ENCODE measurements at places on chromosomes 16 and 17.

DNA sequence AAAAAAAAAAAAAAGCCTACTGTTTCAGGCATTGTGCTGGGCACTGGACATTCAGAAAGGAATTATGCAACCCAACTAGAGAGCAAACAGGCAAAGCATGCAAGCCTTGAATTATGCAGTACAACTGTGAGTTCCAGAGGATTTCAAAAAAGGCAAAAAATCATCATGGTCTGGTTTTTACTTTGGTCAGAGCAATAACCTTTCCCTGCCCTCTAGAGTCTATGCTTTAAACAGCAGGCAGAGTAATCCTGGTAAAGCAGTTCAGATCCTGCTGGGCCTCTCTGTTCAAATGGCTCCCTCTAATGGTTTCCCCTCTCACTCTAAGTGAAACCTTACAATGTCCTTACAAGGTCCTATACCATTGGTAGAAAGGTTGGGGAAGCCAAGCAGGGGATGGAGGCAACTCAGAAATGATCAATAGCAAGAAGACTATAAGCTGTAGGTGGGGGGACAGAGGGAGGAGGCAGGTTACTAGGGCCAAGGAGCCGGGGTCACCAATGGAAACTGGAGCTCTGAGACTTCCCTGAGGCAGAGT is 4.6 kb upstream of the TAF15 start:
- DNase-seq: peak; percentile 74

DNA sequence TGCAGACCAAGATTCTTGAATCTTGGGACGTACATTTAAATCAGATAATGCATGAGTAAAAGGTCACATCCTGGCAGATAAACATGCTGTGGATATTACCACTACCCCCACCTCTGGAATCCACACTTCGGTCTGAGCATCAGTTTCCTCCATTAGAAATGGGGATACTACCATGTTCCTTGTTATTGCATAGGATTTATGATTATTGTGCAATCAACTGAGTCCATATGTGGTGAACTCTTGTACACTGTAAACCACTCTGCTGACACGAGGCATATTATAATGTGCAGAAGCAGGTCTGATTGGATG is 108.7 kb downstream of the VAT1L start:
- no peak for DNase-seq

GRCh38 chr17:4503283-4504025 is 4.8 kb downstream of the SPNS2 start:
- DNase-seq: no peak

DNA sequence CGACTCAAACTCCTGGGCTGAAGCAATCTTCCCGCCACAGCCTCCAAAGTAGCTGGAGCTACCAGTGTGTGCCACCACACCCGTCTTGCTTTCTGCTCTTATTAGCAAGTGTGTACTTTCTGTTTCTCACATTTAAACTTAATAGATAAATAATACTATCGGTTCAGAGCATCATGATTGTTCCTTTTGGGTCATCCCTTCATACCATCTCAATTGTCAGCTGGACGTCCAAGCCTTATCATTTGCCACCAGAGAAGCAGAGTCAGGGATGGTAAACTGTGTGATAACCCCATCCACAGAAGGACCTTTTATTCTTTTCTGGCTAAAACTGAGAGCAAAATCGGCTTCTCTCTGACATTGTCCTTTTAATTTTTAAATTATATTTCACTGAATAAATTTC is 279.8 kb upstream of the GOT2 start:
- no peak for DNase-seq

GRCh38 chr16:1533443-1533951 is at the start of gene TMEM204:
TSS of gene TMEM204 (plus strand) at chr16:1533666. CDS start at chr16:1534276, 610 bp downstream.
- no peak for DNase-seq

GRCh38 chr16:77805398-77805797 is 17.0 kb downstream of the VAT1L start:
- no peak for DNase-seq

GRCh38 chr17:57091186-57091618 is 6.2 kb downstream of the AKAP1 start:
- no peak for DNase-seq

- DNase-seq: no peak
Measured at GRCh38 chr16:2295056-2295798, 27.3 kb upstream of the RNPS1 start.

DNA sequence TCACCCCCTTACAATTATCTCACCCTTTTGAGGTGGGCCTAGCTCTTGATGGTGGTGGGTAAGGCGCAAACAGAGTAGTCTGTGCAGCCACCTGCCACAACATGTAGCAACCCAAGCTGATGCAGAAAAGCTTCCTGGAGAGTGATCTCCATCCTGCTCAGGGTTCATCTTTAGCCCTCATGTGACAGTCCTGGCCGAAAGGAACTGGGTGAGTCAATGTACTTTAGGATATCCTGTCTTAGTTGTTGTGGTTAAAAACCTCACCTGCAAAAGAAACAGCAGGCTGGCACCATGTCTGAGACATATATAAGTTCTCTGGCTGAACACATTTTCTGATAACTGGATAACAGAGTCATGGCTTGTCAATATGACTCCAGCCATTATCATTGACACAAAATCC is 183.5 kb upstream of the CPHXL start:
- DNase-seq: no peak

GRCh38 chr16:68470461-68471150 is 22.3 kb upstream of the SMPD3 start:
- DNase-seq: no peak
